ENCODE measurements at places on chromosomes 11 and 22.
A peak's percentile ranks its signal among the peaks of the same experiment; 100 is the strongest.

- no peak for DNase-seq
Observed at GRCh38 chr11:43925932-43926505, 16.4 kb upstream of the C11orf96 start.

DNA sequence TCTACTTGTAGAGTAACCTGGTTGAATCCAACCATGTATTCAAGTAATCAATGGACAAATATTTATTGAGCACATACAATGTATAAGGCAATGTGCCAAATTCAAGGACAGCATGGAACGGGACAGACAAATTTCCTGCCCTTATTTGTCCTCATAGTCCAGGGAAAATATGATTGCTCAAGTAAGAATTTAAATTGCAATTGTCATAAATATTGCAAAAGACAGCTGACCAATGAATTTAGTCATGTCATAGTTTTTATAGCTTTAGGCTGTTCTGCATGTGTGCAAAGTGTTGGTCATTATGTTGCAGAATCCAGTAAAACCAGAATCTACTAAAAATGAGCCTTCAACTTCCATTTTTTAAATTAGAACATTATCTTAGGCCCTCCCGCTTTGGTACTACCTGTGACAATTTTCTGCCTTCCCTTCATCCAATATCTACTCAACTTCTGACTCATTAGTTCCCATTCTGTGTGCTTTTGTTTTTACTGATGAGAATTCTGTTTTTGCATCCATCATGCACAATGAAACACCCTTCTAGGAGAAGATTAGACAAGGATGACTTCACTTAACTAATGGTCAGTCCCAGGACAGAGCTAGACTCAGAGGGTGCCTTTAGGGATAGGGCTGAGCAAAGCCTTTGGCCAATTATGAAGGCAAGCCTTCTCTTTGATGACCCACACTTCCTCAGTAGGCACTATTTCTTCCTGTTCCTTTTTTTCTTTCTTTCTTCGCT lies 45.8 kb upstream of the FIBIN start:
- DNase-seq, result no peak

DNA sequence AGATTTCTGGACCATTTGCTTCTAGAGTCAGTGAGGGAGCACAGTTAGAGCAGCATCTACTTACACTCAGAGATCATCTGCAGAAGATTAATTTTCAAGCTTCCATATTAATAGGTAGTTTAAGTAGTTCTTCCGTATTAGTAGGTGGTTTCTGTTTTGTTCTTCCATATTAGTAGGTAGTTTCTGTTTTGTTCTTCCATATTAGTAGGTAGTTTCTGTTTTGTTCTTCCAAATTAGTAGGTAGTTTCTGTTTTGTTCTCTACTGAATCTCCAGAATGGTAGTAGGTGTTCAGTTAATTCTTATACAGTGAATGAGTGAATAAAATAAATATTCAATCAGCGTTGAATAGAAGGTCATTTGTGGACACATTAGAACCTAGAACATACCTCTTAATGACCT lies 175.7 kb downstream of the TMEM135 start:
- no peak for DNase-seq

- peak; percentile 83 for DNase-seq
Observed at GRCh38 chr11:122696662-122697061, 41.1 kb downstream of the UBASH3B start.

- peak; percentile 25 for DNase-seq
Observed at GRCh38 chr11:45100339-45100738, 46.1 kb upstream of the PRDM11 start.

DNA sequence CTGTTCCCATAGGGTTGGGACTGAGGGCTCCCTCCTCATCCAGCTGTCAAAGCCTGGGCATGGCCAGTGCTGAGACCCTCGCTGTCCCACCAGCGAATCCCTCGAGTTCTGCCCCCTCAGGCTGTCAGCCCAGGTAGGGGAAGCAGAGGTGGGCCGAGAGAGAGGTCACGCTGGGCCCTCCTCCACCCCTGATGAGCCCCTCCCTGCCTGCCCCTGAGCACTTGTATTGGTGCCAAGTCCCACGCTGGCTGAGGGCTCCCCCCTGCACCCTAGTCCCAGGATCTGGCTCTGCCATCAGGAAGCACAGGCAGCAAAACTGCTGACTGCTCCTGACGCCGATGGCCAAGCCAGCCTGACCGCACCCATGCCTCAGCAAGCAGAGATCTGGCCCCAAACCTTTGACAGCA lies 3.3 kb downstream of the PRR33 start:
- DNase-seq, result peak; percentile 23

GRCh38 chr11:86487671-86488070 lies 113.0 kb downstream of the CCDC81 start:
- DNase-seq, result no peak

DNA sequence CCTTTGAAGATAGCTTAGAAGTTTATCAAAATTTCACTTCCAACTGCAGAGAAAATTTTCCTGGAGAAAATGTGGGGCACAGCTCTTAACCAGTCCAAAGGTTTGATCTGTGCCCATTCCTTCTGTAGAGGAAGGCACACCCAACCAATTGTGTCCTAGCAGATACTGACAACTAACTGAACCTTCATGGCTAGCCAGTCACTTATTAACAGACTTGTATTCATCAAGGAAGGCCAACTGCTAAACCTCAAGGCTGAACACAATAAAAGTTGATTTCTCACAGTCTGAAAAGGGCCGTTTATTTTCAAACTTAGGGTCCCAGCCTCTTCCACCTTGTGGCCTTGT lies 19.5 kb downstream of the SYT13 start:
- DNase-seq, result no peak

DNA sequence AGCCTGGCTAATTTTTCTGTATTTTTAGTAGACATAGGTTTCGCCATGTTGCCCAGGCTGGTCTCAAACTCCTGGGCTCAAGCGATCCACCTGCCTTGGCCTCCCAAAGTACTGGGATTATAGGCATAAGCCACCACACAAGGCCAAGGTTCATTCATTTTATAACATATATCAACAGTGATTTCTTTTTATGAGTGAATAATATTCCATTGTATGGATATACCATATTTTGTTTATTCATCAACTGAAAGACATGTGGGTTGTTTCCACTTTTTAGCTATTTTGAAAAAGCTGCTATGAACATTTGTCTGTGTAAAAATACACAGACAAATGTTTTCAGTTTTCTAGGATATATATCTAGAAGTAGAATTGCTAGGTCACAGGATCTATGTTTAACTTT lies 116.0 kb downstream of the MRTFA start:
- no peak for DNase-seq
